Chondrocyte (in vitro differentiated cells): ENCODE measurements at places on chromosomes 12 and 14. TPM values are rescaled to one million over a fixed set of nuclear protein-coding genes. Genes with fewer than 3 reads are reported as not detected.

KRT79 gene
- 0.10 to 0.31 TPM (median 0.19 TPM) in 3 replicates for total RNA-seq

ZNF219 gene
- 23.3 to 26.3 TPM (median 23.9 TPM) in 3 replicates for total RNA-seq

AMHR2 gene
- total RNA-seq, result not detected in 3 replicates

CNTN1 gene
- 1.6 to 4.1 TPM (median 1.8 TPM) in 3 replicates for total RNA-seq

DTX1 gene
- total RNA-seq, result not detected in 3 replicates

NANOG gene
- not detected in 3 replicates for total RNA-seq

SOAT2 gene
- total RNA-seq, result not detected in 3 replicates

CCDC196 gene
- total RNA-seq, result not detected in 3 replicates
